ENCODE measurements at places on chromosomes 11 and 22.

DNA sequence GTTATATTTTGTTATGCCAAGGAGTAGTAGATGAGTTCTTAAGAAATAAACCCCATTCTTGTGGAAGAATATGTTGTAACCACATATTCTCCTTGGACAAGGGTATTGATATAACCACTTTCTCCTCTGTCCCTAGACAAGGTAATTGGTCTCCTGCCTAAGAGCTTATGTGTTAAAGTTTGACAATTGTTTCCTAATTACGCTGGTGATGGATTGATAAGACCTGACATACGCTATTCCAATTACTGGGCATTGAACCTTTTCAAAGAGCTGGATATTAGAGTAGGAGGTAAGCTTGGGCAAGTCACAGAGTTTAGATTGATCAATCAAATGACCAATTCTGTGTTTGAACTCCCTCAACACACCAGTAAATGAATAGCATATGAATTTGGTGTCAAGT, 88.9 kb downstream of the RAB38 start:
- no peak for DNase-seq

- no peak for DNase-seq
Measured at GRCh38 chr11:75874684-75875341, 59.8 kb downstream of the UVRAG start.

- DNase-seq: no peak
Measured at GRCh38 chr11:36039471-36039870, 95.6 kb downstream of the LDLRAD3 start.

DNA sequence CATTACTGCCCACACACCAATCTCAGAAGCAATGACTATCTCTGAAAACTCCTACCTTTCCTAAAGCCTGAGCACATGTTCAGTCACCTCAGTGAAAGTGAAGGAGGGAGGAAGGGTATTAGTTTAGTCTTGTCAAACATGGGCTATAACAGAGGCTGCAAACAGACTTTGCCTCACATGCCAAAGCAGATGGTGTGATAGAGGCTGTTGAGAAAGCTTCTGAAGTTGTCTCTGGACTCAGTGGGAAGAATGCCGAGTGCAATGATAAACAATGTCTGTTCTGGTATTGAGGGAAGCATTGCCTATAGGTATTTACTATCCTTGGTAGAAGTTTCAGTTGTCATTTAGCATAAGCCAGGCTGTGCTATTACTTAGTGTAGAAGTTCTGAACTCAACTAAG, 314.5 kb upstream of the CCDC90B start:
- DNase-seq: no peak

GRCh38 chr22:45180146-45180679, 16.5 kb downstream of the NUP50 start:
- DNase-seq: no peak

DNA sequence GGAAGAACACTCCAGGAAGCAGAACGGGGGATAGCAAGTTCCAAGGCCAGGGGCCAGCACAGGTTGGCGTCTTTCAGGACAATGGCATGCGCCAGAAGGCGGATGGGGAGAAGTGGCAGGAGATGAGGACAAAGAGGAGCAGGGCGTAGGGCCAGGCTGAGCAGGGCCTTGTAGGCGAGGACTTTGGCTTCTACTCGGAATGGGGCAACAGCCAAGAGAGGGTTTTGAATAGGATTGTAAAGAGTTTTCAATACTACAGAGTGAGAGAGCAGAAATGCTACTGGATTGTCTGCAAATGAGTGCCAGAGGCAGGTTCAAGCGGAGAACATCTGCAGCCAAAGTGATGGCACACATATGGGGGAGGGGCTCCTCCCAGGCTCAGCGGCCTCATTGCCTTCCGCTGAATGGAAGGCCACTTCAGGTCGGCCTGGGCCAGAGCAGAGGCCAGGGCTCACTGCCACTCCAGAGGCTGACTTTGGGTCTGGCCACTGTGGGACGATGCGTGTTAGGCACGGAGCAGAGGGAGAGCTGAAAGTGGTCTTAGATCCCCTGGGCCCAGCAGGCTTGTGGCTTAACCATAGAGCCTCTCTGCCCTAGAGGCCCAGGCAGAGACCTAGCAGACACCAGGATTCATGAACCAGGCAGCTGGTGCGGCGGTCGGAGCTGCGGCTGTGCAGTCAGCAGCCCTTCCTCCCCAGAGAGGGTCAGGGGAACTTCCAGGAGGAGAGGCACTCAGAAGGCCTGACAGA, 118.2 kb downstream of the DSCAML1 start:
- no peak for DNase-seq

- no peak for DNase-seq
Measured at GRCh38 chr11:68398995-68399851, 61.3 kb upstream of the PPP6R3 start.

DNA sequence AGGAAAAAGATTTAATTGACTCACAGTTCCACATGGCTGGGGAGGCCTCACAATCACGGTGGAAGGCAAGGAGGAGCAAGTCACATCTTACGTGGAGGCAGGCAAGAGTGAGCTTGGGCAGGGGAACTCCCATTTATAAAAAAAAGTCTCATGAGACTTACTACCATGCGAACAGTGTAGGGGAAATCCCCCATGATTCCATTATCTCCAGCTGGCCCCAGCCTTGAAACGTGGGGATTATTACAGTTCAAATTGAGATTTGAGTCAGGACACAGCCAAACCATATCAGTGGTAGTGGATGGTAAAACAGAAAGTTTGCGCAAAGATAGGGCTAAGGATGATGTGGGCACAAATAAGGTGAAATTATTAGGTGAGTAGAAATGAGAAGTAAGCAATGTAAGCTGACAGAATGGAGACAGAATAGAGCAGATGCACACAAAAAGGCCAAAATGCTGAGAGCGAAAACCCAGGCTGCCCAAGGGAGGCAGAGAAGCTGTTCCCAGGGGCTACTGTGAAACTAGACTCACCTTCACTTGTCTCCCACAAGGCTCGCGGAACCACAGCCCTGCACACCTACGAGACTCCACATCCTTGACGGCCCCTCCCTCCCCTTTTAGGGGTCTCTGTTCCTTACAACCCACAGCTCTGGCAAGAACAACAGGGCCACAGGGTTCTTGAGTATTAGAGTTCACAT, 377.6 kb downstream of the CADM1 start:
- DNase-seq: no peak

GRCh38 chr22:32545801-32546200, 71.2 kb downstream of the FBXO7 start:
- DNase-seq: no peak

DNA sequence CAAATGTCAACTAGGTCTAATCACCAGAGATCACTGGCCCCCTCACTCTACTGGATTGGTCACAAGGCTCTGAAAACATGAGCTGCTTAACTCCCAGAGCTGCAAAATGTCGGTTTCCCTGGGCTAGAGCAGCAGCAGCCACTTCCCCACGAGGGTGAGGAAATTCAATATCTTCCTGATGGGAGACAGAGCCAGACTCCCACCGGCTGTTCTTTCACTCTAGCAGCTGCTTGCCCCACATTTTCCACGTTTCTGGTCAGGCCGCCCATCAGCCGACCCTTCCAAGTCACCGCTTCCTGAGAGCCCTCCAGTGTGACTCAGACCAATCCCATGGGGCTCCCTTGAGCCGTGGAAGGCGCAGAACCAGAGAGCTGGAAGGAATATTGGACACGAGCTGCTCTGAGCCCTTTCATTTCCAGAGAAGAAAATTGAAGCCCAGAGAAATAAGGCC, 227.0 kb downstream of the ADAMTS15 start:
- no peak for DNase-seq

- DNase-seq: no peak
Measured at GRCh38 chr11:61332281-61332796, 566 bp downstream of the DDB1 start.

- DNase-seq: no peak
Measured at GRCh38 chr11:128419012-128419767, 168.2 kb downstream of the ETS1 start.

- DNase-seq: no peak
Measured at GRCh38 chr22:26998129-26998528, 340.7 kb downstream of the MIAT start.

- peak; percentile 37 for DNase-seq
Measured at GRCh38 chr11:125949271-125950177, 3.7 kb downstream of the VSIG10L2 start.

GRCh38 chr11:119486691-119487259, 63.8 kb upstream of the THY1 start:
- DNase-seq: peak; percentile 27

GRCh38 chr11:62957147-62957546, 27.6 kb downstream of the SLC22A6 start:
- DNase-seq: no peak

DNA sequence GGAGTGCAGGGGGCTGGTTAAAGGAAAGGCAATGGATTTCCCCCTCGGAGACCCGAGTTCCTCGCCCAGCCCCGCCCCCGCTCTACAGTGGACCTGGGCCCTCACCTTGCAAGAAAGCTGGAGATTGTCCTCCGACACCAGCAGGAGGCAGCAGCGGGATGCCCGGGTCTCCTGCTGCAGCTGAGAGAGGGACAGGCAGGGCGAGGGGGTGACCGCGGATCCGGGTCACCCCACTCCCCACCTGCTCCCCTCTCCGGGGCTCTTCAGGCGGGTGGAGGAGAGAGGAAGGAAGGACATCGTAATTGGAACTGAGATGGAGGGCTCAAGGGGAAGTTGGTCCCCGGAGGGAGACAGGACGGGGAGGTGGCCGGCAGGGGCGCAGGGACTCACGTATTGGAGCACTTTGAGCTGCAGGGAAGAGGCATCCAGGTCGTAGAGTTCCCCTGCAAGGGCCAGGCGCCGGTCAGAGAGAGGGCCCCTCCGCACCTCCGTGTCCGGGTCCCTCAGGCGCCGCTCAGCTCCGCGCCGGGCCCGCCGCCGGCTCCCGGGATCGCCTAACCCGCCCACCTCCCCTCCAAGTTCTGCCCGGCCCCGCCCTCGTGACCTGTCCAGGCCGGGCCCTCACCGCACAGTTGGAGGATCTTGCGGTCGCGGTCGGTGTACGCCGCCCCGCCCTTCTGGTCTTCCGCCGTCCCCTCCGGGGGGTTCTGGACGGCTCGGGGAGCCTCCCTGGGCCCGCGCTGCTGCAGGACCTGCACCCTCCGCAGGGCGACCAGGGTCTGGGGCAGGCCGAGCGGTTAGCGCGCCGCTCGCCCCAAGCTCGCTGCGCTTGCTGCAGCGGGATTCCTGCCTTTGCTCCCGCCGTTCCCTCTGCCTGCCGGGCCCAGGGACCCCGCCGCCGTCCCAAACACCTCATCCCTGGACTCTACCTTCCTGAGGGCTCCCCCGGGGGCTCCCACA, 84.1 kb downstream of the PDE2A start:
- peak; percentile 88 for DNase-seq

Data from H1 (cell line).